ENCODE measurements at places on chromosomes 5 and 9.

- no peak for DNase-seq
Observed at GRCh38 chr5:50441493-50441955, 436 bp upstream of the EMB start.

DNA sequence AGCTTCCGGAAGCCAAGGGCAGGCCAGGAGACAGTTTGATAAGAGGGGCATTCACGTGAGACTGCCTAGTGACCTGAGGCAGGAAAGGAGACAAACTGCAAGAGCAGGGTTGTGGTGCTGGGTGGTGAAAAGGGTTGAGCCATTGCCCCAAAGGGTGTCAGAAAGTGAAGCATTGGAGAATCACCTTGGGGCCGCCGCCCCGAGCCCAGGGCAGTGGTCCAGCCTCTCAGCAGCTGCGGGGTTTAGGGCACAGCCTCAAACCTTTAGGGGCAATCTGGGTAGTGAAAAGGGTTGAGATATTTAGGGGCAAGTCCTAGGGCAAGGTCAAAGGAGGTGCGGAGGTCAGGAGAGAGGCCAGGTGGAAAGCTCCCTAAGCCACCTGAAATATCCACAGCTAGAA is 10.4 kb upstream of the ANKRD33B start:
- DNase-seq: no peak

- no peak for DNase-seq
Observed at GRCh38 chr5:56440871-56441740, 208.0 kb upstream of the ANKRD55 start.

GRCh38 chr9:129811967-129812363 is 9.0 kb downstream of the TOR1B start:
- no peak for DNase-seq

- no peak for DNase-seq
Observed at GRCh38 chr9:131324736-131325679, 35.5 kb downstream of the PLPP7 start.

- DNase-seq: no peak
Observed at GRCh38 chr9:99169982-99170761, 51.6 kb downstream of the ALG2 start.

DNA sequence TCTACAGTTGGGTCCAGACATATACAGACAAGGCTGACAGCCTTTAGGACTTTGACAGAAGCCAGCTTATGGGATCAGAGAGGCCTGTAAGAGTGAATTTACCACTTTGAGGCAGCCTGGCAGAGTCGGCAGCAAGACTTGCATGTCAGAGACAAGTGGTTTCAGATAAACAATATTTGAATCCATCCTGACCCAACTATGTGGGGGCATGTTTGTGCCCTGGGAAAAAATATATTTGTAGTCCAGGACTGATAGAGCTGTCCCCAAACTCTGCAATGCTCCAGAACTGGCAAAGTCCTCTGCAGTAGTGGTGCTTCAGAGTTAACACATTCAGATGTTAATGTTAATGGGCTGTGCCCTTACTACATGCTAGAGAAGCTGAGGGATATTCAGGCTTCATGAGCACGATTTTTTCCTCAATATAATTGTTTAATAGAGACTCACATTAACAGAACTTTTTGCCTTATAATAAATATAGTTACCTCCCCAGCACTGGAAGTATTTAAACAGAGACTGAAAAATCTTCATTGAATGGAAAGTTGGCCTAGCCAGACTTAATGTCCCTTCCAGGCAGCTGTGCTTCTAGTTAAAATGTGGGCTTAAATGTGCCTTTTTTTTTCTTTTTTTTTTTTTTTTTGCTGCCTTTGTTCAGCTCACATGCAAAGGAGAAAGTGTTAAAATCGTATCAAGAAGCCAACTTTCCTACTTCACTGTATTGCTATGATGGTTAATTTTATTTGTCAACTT is 42.9 kb downstream of the FEM1C start:
- peak; percentile 56 for DNase-seq

DNA sequence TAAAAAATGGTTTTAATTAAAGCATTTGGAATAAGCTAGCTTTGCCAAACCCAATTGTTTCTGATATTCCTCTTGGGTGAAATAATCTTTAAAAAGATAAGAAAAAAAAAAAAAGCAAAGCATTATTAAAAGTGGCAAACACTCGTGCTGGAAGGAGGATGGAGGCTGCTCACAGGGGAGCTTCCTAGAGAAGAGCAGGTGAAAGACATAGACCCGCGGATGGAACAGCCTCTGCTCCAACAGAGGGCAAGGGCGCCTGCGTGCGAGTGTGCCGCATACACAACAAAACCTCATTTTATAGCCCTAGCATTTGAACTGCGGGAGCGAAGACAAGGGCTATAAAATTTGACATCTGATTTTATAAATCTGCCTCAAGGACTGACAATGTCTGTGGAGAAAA is 33.4 kb upstream of the SLC25A51 start:
- no peak for DNase-seq

DNA sequence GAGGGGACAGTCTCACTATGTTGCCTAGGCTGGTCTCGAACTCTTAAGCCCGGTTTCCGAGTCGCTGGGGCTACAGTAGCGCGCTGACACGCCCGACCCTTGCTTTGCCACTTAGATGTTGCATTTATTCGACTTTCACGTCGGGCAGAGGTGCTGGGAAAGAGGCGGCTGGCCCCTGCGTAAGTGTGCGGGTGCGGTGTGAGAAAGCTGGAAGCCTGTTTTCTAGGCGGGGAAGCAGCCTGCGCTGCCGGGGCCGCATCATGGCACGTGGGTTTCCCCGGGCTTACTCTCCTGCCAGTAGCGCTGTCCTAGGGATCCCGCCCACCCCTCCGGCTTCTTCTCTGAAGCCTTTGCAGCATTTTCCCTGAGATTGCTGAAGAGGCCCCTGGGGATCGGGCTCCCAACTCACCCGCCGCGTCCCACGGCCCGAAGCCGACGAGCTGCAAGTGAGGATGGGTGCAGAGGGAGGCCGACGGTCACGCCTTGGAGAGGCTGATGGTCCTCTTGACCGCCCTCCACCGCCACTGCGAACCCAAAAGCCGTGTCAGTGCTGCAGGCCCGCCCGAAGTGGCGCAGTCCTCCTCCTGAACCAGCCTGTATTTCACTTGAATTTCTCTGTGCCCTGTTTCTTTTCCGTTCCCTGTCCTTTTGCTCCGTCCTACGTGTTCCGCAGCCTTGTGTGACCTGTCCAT is 5.8 kb upstream of the TRIM41 start:
- DNase-seq: peak; percentile 40

GRCh38 chr9:128771094-128771721 is 519 bp downstream of the ZER1 start:
- DNase-seq: no peak

GRCh38 chr5:43010935-43011315 is 29.2 kb downstream of the ANXA2R start:
- DNase-seq: no peak

- no peak for DNase-seq
Observed at GRCh38 chr9:111928359-111928720, 31.7 kb downstream of the UGCG start.

GRCh38 chr5:178577376-178577839 is 12.8 kb downstream of the COL23A1 start:
- DNase-seq: no peak

GRCh38 chr5:149517461-149518122 is 33.6 kb downstream of the CSNK1A1 start:
- no peak for DNase-seq

- DNase-seq: no peak
Observed at GRCh38 chr9:73995836-73996235, 501.3 kb upstream of the RORB start.

- peak; percentile 85 for DNase-seq
Observed at GRCh38 chr9:88991066-88992034, at the start of gene S1PR3. Gene S1PR3 (plus strand): TSS chr9:88991468. CDS start chr9:89001201, 9,733 bp downstream.

- no peak for DNase-seq
Observed at GRCh38 chr5:78361631-78361993, 1.2 kb downstream of the SCAMP1 start.
